NCI-H460 (cell line): ENCODE measurements at places on chromosomes 1 and 21. TPM values are rescaled to one million over a fixed set of nuclear protein-coding genes. Genes with fewer than 3 reads are reported as not detected.

DNA sequence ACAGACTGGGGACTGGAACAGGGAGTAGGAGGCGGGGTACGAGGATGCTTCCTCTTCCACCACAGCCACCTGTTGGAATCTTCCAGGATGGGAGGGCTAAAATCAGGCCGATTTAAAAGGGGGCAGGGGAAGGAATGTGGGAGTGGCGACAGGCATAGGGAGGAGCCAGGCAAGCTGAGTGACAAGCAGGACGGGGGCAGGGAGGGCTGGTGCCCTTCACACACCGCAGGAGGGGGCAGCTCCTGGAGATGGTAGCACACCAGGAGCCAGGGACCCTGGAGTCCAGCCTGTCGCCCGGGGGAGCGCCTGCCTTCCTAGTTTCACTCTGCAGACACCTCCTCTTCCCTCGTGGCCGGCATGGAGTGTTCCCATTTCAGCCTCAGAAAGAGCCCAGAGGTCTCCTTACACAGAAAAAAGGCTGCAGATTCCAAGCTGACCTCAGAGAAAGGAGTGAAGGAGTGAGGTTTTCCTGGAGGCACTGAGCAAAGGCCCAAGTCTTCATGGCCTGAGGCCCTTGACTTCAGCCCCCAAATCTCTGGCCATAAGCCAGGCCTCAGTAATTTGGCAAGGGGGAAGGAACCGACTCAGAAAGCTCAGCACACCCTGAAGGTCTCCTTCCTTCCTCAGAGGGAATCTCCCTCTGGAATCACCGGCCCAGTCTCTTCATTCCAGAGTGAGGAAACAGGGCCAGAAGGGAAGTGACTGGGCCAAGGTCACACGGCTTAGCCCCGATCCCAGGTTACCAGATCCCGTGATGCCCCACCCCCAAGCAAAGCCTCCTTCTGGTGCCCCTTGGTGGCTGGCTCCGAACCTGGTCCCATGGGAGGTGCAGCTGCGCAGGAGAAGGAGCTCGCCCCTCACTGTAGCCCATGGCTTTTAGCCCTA, 8.1 kb downstream of the BLACAT1 start:
- DNase-seq, result no peak

DNA sequence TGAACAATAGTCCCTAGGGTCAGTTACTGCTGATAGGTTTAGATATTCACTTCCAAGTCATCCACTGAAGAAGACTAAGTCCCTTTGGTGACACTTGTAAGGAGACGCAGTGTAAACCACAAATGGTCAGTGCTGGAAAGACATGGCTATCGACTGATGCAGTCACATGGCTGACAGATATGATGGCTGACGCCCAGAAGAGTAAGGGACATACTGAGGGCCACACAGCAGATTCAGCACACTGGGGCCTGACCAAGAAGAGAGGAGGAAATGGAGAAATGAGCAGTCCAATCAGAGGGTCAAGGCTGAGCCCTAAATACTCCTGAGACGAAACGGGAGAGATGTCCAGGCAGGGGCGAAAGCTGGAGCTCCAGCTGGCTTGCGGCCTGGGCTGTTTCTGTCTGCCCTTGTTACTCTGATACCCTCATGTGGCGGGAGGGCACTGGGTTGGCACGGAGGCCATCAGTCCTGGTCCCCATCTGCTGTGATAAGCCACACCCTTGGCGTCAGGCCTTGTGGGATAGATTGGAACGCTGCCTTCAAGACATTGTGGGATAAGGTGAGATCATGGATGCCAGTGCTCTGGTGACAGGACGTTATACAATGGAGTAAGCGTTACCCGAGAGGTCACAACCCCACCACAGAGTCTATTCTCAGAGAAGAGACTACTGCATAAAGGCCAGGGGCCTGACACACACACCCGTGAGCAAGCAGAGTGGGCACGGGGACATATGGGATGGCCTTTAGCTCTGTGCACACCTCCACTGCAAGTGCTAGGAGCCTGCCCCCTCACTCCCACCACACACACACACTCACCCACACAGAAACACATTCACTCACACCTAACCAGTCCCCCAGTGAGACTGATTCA, 158.4 kb downstream of the TRABD2B start:
- DNase-seq, result no peak

The DARS2 gene
- total RNA-seq, result 48.3 and 58.7 TPM in 2 replicates

The CSTB gene
- 30.5 and 32.8 TPM in 2 replicates for total RNA-seq

DNA sequence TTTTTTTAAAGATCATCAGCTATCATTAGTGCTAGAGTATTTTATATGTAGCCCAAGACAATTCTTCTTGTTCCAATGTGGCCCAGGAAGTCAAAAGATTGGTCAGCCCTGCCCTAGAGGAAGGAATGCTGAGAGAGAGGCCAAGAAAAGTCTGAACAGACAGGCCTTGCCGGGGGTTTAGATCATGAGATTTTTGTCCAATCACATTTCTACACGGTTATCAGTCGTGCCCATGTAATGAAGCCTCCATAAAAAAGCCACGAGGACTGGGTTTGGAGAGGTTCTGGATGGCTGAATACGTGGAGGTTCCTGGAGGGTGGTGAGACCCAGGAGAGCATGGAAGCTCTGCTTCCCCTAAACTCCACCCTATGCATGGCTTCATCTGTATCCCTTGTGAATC, 24.3 kb upstream of the ENO1 start:
- DNase-seq, result no peak

DNA sequence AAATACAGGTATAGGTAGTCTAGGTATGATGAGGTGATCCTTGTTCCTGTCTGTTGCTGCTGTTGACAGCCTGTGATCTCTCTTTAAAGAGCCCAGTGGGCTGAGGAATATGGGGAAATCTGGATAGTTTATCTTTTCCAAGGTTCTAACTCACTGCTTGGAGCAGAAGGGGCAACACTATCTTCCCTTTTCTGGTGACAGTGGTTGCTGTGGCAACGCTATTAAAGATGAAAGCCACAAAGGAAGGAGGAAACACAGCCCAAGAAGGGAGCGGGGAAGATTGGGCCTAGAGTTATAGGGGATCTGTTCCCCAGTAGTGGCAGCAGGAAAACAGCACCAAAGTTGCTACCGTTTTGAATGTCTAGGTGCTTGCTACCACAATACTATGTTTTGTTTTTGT, 8.8 kb downstream of the PCP4L1 start:
- DNase-seq, result no peak

DNA sequence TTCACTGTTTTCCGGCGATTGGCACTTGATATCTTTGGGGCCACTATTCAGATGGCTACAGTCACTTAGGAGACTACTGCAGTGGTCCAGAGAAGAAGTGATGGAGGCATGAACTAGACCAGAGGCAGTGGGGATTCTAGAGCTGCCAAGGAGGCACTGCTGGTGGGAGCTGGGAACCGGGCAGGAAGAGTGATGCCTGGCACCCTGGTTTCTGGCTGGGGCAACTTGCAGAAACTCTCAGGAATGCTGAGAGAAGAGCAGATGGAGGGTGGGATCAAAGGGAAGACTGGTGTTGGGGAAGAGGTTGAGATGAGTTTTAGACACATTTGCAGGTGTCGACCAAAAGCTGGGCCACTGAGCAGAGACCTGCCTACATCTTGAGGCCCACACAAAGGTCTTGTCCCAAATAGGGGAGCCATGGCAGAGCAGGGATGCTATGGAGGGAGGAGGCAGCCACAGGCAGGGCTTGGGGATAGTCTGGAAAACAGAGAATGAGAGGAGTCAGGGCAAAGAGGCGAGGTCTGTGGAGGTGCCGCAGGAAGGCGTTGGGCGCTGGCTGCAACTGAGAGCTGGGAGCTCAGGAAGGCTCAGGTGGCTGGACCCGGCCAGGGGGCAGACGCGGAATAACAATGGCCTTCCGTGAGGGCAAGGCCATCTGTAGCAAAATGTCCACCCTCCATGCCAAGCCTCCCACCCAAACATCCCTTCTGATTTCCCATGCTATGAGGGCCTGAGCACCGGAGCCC, 118.9 kb downstream of the TOMM20 start:
- no peak for DNase-seq

The CD48 gene
- not detected in 2 replicates for total RNA-seq
